ENCODE measurements at places on chromosomes 1 and 21.

GRCh38 chr1:168317309-168317708, 36.6 kb downstream of the TBX19 start:
- DNase-seq = no peak

GRCh38 chr21:44923480-44924084, 2.9 kb upstream of the ITGB2 start:
- DNase-seq = no peak

DNA sequence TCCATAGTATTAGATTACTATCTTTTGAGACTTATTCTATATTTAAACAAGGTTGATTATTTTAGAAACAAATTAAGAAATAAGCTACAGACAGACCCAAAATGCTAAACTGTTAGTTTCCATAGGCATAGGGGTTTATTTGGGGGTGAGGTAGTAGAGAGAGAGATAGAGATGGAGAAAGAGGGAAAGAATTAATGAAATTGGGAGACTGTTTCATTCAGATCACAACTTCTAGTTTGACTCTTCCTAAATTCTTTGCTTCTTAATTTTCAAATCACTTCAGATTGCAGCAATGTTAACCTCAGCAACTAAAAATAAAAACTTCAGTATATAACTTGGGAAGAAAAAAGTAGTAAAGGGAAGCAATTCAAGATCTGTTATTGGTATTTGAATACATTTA, 3.4 kb downstream of the JUN start:
- no peak for DNase-seq

GRCh38 chr1:147273409-147274336, 31.2 kb downstream of the CHD1L start:
- DNase-seq = peak; percentile 91

- peak; percentile 39 for DNase-seq
Measured at GRCh38 chr1:209652873-209653401, 712 bp upstream of the LAMB3 start.

- DNase-seq = peak; percentile 66
Measured at GRCh38 chr1:47532921-47533792, 95.3 kb downstream of the FOXD2 start.

DNA sequence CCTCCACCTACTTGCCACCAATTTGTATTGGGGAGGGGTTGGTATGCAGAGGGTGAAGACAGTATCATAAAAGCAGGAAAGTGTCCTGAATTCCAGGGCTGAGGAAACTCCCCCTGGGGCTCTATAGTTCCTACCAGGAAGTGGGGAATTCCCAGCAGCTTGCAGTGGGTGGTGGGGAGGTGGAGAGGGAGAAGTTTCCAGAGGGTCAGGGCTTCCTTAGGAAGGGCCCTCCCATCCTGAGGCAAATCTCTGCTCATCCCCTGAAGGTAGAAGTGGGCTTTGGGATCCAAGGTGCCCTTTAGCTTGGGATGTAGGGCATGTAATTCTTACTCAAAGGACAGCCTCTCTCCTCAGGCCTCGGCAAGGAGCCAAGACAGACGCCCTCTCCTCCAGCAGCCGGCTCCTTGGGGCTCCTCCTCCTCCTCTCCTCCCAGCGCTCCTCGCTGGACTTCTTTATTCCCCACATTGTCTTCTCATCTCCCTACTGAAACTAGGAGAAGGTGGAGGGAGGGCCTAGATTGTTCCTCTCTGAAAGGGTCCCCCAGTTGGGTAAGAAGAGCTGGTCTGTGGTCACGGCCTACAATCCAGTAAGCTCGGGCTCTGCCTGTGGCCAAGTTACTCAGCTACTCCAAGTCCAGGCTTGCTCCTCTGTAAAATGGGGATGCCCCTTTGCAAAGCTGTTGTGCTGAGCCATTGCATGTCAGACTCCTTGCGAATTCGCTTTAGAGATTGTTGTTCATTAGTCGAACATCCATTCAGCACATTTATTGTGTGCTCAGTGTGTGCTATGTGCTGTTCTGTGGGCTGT, 17.9 kb upstream of the CSF1 start:
- DNase-seq = no peak

DNA sequence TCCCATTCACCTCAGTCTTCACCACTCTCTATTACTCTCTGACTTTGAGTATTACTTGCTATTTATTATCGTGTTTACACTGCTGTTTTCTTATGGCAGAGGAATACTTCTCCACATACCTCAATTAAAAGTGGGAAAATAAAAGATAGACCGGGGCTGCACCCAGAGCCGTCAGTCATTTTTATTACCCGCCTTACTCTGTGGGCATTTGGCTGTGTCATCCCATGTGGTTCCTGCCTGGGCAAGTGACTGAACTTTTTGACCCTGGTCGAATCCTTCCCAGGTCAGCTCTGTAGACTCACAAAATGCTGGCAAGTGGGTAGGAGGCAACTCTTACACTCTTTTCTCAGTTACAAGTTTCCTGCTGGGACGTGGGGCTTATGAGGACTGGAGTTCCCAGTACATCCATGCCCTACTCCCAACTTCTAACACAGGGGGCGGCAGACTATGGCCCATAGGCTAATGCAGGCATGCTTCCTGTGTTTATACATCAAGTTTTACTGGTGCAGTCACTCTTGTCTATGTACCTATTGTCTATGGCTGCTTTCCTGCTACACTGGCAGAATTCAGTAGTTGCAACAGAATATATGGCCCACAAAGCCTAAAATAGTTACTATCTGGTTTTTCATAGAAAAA, 69.5 kb upstream of the KCND3 start:
- DNase-seq = no peak

DNA sequence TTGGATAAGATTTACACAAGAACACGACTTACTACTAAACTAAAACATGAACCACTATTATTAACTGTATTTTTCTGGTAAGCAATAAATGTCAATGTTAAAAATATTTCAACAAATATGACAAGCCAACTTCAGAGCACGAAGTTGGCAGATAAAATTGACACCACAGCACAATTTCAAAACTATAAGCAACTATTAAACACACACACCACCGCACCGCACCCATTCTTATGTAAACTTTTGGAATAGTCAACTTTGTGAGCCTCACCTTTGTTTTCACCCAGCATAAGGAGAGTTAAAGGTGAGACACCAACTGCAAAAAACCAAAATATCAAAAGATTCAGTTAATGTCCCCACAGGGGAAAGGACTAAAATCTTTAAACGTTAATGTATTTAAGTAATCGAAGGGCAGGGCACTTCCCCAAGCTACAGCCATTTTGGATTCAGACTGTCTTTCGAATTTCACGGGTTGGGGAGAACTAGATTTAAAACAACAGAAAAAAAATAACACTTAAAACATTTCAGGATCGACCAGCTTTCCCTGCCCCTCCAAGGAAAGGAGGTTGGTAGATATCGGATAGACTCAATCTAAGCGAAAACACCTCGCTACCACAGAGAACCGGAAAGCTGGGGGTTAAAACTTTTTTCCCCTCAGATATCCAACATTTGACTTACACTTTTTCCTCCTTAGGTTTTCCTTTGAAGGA, 872 bp downstream of the GPBP1L1 start:
- DNase-seq = peak; percentile 25

GRCh38 chr1:152179566-152179965, 20.5 kb upstream of the RPTN start:
- no peak for DNase-seq

GRCh38 chr1:151934048-151934493, 24.8 kb upstream of the THEM4 start:
- DNase-seq = peak; percentile 66

GRCh38 chr21:42189860-42190485, 29.0 kb upstream of the ABCG1 start:
- DNase-seq = no peak

DNA sequence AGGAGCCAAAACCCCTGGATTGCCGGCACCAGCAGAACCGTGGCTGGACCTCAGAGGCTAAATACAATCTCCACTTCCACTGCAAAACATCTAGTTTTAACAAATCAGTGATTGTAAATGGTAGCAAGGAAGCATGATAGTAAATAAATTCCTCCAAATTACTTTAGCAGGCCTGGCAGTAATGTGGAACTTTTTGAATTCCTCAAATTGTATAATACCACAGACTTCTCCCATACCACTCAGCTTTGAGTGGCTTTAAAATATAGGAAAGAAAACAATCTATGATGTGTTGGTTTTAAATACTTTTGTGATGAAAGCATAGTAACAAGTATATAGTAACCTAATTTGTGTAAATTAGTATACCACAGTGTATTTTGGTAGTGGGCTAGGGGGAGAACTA, 34.1 kb downstream of the NIBAN1 start:
- no peak for DNase-seq

- DNase-seq = no peak
Measured at GRCh38 chr1:182317611-182318161, 73.9 kb downstream of the GLUL start.
